ENCODE measurements at places on chromosomes 7 and 10. TPM values are rescaled to one million over a fixed set of nuclear protein-coding genes. Genes with fewer than 3 reads are reported as not detected.

GRCh38 chr10:5036511-5036910 is 32.9 kb upstream of the AKR1C2 start:
- H3K27ac ChIP-seq = no peak overlapping the region
- H3K36me3 ChIP-seq = no peaks in the 10 kb centered on the region
- DNase-seq = no peak
- no peaks in the 10 kb centered on the region for H3K27me3 ChIP-seq
- H3K4me3 ChIP-seq = no peak overlapping the region
- no peaks in the 10 kb centered on the region for H3K4me1 ChIP-seq

- H3K27me3 ChIP-seq = no peaks in the 10 kb centered on the region
- no peak overlapping the region for H3K27ac ChIP-seq
- no peaks in the 10 kb centered on the region for H3K4me1 ChIP-seq
- H3K4me3 ChIP-seq = no peak overlapping the region
Measured at GRCh38 chr10:123024540-123024939, 15.7 kb downstream of the ACADSB start.

GRCh38 chr10:67884842-67885670 is 600 bp downstream of the SIRT1 start:
- H3K4me1 ChIP-seq = peaks cover 27% of the 10 kb centered on the region
- peak overlapping the region; percentile 78 for H3K27ac ChIP-seq
- H3K36me3 ChIP-seq = peaks cover 30% of the 10 kb centered on the region
- DNase-seq = peak; percentile 90
- H3K27me3 ChIP-seq = no peaks in the 10 kb centered on the region

- no peak overlapping the region for H3K27ac ChIP-seq
- no peaks in the 10 kb centered on the region for H3K4me1 ChIP-seq
Measured at GRCh38 chr7:19362099-19362498, 216.9 kb upstream of the FERD3L start.

- H3K4me3 ChIP-seq = no peak overlapping the region
- peaks cover 2% of the 10 kb centered on the region for H3K4me1 ChIP-seq
- no peaks in the 10 kb centered on the region for H3K27me3 ChIP-seq
- no peaks in the 10 kb centered on the region for H3K36me3 ChIP-seq
- H3K27ac ChIP-seq = no peak overlapping the region
- no peak for DNase-seq
Measured at GRCh38 chr10:119257899-119258419, 50.6 kb downstream of the GRK5 start.

DNA sequence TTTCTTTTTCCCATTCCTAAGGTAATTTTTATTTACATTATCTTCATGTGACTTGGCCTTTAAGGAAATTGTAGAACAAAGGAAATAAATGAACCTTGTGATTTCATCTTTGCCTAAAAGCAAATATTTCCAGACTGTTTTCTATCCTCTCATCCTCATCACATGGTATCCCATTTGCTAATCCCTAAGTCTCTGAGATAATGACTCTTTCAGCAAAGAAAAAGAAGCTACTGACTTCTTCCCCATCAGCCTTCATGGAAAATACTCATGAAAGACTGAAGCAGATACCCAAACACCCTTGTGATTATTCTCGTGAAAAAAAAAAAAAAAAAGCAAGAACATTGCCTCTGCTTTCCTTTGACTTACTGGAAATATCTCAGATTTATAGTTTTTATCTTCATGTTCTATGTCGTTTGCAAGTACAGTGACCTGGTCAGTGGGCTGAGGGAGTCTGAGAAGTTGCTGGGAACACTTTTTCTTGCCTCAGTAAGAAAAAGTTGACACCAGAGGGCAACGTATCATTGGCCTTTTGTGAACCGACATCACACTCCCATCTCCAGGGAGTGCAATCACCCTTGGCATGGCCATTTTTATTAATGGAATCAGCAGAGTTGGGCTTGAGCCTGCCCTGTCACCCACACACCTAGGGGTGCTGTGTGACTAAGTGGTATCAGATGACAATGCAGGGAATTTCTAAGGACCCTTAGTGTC is 246.0 kb upstream of the KMT2E start:
- H3K4me1 ChIP-seq = no peaks in the 10 kb centered on the region
- no peaks in the 10 kb centered on the region for H3K36me3 ChIP-seq
- peaks cover 2% of the 10 kb centered on the region for H3K27me3 ChIP-seq
- DNase-seq = no peak
- H3K4me3 ChIP-seq = no peak overlapping the region
- no peak overlapping the region for H3K27ac ChIP-seq

- H3K4me1 ChIP-seq = no peaks in the 10 kb centered on the region
- no peaks in the 10 kb centered on the region for H3K27me3 ChIP-seq
- DNase-seq = no peak
- H3K4me3 ChIP-seq = no peak overlapping the region
- no peak overlapping the region for H3K27ac ChIP-seq
Measured at GRCh38 chr7:112510743-112511110, 29.9 kb downstream of the LSMEM1 start.

GRCh38 chr10:29470355-29470705 is 164.4 kb downstream of the SVIL start:
- no peak overlapping the region for H3K4me3 ChIP-seq
- no peaks in the 10 kb centered on the region for H3K4me1 ChIP-seq
- H3K36me3 ChIP-seq = peaks cover 24% of the 10 kb centered on the region
- DNase-seq = no peak
- H3K27me3 ChIP-seq = no peaks in the 10 kb centered on the region

DNA sequence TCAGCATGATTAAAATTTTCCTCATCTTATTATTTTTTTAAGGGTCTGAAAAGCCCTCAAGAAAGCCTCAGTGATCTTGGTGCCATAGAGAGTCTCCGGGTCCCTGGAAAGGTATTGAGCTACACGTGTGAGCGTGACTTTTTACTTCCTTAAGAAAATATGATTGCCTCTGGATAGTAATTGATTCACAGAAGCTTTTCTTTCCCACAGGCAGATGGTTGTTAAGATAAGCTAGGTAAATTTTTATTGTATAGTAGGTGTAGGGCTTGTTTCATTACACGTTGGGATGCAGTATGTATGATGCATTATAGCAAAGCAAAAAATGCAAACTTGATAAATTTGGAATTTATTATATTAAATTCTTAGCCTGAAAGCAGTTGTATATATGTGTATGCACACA is 7.7 kb downstream of the VPS50 start:
- DNase-seq = no peak
- no peaks in the 10 kb centered on the region for H3K27me3 ChIP-seq
- no peak overlapping the region for H3K4me3 ChIP-seq

DNA sequence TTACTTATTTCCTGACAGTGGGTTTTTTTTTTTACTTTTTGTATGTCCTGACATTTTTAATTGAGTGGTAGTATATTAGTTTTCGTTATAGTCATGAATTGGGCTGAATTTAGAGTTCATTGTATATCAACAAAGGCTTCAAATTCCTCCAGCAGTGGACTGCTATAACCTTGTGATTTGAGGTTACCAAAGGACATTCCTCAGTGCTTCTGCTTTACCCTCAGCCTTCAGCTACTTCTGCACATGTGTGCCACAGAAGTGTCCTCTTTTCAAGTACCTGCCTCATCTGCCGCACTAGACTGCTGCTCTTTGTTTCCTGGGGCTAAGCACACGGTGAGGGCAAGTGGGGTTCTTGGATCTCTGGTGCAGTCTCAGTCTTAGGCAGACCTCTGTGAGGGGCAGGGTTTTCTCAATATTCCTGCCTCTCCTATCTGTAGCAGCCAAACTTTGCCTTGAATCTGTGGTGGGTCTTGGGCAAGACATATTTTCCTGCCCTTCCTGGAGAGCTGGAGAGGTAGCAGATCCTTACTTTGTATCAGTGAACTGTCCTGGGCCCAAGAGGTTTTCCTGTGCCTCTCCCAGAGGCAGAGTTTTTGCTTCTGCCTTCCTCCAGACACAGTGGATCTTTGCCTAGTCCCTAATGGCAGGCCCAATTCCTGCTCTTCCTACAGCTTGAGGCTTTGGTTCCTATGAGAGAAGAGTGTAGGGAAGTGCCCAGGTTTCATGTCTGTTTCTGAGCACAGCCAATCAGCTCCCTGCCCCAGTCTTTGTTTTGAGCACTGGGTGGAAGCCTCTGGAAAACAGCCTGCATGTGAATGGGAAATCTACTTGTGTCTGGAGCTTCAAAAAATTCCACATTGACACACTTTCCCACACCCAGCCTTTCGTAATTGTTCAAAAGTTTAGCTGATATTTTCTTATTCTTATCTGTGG is 39.0 kb upstream of the STRIP2 start:
- no peak overlapping the region for H3K4me3 ChIP-seq
- H3K4me1 ChIP-seq = no peaks in the 10 kb centered on the region

DNA sequence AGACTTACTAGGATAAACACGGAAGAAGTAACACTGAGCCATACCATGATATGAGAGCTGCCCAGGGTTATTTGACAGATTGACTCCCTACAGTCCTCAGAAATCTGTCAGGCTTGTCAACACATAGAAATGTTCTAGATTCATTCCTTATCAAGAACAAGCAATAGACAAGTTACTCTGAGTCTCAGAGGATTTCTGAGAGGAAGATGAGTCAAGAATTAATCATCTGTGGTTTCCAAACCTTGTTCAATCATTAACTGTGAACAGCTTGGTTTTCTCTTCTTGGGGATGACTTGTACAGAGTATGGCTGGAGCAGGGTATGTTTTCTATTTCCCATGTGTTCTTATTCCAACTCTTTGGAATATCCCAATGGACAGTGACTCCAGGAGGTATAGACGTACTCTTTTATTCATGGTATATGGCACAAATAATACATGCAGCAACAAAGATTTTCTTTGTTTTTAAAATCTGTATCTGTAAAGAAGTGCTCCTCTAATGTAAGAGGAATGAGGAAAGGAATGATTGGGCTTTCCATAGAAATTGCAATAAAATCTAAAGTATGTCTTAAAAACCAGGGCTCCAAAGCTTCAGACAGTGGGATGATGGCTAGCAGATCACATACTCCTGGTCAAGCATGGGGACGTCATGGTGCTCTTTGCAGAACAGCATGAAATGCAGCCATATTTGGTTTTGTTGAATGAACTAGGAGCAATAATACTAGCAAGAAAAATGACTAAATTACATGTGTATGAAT is 11.9 kb upstream of the SFR1 start:
- no peaks in the 10 kb centered on the region for H3K36me3 ChIP-seq
- no peak overlapping the region for H3K27ac ChIP-seq
- H3K4me3 ChIP-seq = no peak overlapping the region
- no peak for DNase-seq

- DNase-seq = no peak
- no peaks in the 10 kb centered on the region for H3K4me1 ChIP-seq
- no peaks in the 10 kb centered on the region for H3K27me3 ChIP-seq
- no peak overlapping the region for H3K27ac ChIP-seq
- no peak overlapping the region for H3K4me3 ChIP-seq
Measured at GRCh38 chr7:11346302-11346701, 372.6 kb downstream of the PHF14 start.

DNA sequence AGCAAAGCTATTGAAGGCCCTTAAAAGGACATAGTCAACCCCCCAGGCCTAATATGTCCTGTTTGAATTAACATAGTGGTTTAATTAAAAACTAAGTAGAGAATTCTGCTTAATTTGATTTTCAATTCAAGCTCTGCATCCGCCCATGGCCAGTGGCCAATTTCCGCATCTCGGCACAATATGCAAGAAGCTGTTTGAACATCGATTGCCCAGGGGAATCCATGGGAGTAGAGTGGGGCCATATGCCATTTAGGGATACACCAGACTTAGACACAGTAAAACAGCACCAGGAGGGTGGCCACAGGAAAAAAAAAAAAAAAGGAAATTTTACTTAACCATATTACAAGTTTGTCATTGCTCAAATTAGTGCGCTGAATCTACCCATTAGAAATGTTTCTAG is 100.4 kb downstream of the LMBR1 start:
- H3K27ac ChIP-seq = no peak overlapping the region
- H3K4me1 ChIP-seq = no peaks in the 10 kb centered on the region
- H3K4me3 ChIP-seq = no peak overlapping the region
- no peaks in the 10 kb centered on the region for H3K27me3 ChIP-seq
- no peak for DNase-seq
- H3K36me3 ChIP-seq = peaks cover 17% of the 10 kb centered on the region

MYH16 gene
- not detected for total RNA-seq

GOLGA7B gene
- total RNA-seq = 14.1 TPM

NUP205 gene
- 56.3 TPM for total RNA-seq

JAKMIP3 gene
- total RNA-seq = 0.42 TPM

AASS gene
- total RNA-seq = 3.1 TPM

ELAPOR2 gene
- total RNA-seq = 20.3 TPM

CRHR2 gene
- not detected for total RNA-seq

TPK1 gene
- 38.8 TPM for total RNA-seq

Measured in CD4-positive, CD25-positive, alpha-beta regulatory T cell (primary cell).